ENCODE measurements at places on chromosomes 5 and 9. TPM values are rescaled to one million over a fixed set of nuclear protein-coding genes. Genes with fewer than 3 reads are reported as not detected.

- no peak for DNase-seq
These were observed 165.0 kb upstream of the GPR151 start for GRCh38 chr5:146680846-146681584.

GRCh38 chr9:79939819-79940218 lies 368.1 kb downstream of the TLE4 start:
- no peak for DNase-seq

DNA sequence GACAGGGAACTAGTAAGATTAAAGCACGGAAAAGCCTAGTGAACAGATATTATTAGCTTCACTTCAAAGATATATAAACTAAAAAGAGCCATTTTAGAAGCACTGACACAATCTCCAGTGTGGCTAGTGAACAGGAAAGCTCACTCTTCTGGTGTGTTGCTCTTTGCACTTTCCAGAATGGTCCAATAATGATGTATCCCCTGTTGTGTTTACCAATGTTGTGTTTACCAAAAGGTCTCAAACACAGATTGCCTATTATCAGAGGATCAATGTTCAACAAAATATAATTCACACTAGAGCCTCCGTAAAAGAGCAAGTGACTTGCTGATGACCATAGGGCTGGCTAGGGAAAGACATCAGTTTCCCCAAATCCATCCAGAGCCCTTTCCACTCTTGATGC lies 11.6 kb downstream of the KLHL3 start:
- no peak for DNase-seq

DNA sequence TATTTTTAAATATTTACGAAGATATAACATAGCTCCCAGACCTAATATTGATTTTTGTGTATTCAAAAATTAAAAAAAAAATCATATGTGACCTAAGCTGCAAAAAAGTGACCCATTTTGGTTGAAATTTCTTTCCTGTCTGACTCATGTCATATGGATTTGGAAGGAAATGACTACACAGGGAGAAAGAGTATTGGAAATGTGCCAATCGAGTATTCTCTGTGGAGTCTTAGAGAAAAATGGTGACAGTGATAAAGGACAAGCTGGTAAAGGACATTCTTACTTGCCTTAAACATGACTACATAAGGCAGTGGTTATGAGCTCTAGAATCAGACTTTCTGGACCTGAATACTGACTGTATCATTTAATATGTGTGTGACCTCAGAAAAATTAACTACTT lies 262.9 kb upstream of the PTPRD start:
- DNase-seq, result no peak

Gene IL7R
- polyA plus RNA-seq, result 21.8 TPM

- no peak for DNase-seq
These were observed 148.8 kb upstream of the ABCA1 start for GRCh38 chr9:105076729-105077128.

GRCh38 chr9:137049544-137050449 lies 3.8 kb upstream of the NPDC1 start:
- DNase-seq, result no peak

DNA sequence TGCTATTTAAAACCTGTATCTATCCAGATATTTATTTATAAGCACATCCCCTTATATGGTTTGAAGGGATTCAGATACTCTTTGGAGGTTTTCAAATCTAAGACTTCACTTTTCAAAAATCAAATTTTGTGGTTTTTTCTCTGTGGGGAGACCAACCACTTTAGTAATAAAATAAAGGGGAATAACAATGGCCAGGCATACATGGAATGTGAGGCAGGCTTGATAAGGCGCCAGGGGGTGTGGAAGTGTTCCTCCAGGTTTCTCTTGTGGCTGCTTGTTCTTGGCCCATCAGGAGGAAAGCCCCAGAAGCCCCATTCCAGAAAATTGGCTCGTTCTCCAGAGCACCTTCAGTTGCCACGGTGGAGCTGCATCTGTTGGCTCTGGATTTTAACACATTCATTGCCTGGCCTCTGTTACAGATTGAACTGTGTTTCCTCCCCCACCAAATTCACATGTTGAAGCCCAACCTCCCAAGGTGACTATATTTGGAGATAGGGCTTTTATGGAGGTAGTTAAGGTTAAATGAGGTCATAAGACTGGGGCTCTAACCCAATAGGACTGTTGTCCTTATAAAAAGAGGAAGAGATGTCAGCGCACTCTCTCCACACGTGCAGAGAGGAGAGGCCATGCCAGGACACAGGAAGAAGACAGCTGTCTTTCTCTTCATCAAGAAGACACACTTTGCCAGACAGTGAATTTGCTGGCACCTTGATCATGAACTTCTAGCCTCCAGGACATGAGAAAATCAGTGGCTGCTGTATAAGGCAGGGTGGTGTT lies 195.9 kb downstream of the TMEM38B start:
- DNase-seq, result no peak

Gene C8G
- 3.2 TPM for polyA plus RNA-seq

DNA sequence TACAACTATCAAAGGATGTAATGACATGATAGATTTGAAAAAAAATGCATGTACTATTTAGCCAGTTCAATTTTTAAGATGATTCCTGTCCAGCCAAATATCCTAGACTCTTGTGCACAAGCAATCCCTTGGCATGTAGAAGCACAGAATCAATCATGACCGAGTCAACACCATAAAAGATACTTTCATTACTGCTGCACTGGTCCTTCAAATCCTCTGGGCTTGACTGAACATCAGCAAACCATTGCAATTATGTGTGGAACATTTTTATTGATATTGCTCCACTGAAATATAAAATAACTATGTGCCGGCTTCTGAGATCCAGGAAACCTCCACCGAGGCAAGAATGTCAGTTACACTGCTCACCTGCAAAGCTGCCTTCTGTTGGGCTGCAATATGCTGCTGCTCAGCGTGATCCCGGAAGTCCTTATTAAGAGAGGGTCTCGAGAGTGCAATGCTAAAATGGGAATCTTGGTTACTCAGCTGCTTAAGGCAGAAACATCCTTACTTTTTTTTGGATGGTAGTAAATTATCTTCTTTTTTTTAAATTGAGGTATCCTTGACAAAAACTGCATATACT lies 28.7 kb downstream of the INIP start:
- DNase-seq, result no peak

Measured in spleen (tissue), 13 donors.